ENCODE measurements at places on chromosomes 1 and 21. TPM values are rescaled to one million over a fixed set of nuclear protein-coding genes. Genes with fewer than 3 reads are reported as not detected.

LYPD8 gene
- not detected for total RNA-seq

SELENBP1 gene
- total RNA-seq, result 51.1 TPM

CRNN gene
- not detected for total RNA-seq

VWA1 gene
- 57.7 TPM for total RNA-seq

NTRK1 gene
- total RNA-seq, result 1.2 TPM

TPTE gene
- total RNA-seq, result not detected

SLC66A1 gene
- total RNA-seq, result 20.7 TPM

- H3K27me3 ChIP-seq, result peaks cover 9% of the 10 kb centered on the region
- peak overlapping the region; percentile 32 for H3K4me3 ChIP-seq
- no peak for DNase-seq
- peak overlapping the region; percentile 89 for H3K27ac ChIP-seq
- peaks cover 41% of the 10 kb centered on the region for H3K4me1 ChIP-seq
Observed at GRCh38 chr21:43195121-43196021, 26.6 kb downstream of the CRYAA start.

- H3K36me3 ChIP-seq, result no peaks in the 10 kb centered on the region
- H3K27ac ChIP-seq, result no peak overlapping the region
- no peak for DNase-seq
Observed at GRCh38 chr1:65832296-65832695, 39.6 kb downstream of the PDE4B start.

GRCh38 chr1:41740630-41741239 is 178.0 kb downstream of the HIVEP3 start:
- H3K36me3 ChIP-seq, result no peaks in the 10 kb centered on the region
- no peak for DNase-seq
- no peak overlapping the region for H3K27ac ChIP-seq
- H3K4me1 ChIP-seq, result peaks cover under 1% of the 10 kb centered on the region
- H3K4me3 ChIP-seq, result no peak overlapping the region

- H3K4me3 ChIP-seq, result no peak overlapping the region
- no peaks in the 10 kb centered on the region for H3K27me3 ChIP-seq
- no peak overlapping the region for H3K27ac ChIP-seq
Observed at GRCh38 chr1:240337781-240338180, 246.1 kb downstream of the FMN2 start.

DNA sequence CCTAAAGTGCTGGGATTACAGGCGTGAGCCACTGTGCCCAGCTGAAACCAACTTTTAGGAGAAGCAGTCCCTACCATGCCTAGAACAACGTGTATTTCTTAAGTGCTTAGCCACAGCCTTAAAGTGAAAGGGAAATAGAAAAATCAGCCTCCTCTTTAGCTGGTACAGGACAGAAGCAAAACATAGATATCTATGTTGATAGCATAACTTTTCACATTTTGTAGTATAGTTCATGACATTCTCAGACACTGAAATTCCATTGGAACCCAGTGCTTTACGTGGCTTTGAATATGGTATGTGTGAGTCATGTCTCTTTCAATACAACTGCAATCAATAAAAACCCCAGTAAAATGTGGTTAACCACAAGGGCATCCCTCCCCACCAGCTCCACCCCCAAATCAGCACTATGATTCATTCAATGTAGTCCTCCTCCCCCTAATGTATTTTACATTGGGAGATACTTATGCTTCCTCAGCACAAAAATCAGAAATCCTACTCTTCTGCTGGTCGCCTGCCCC is 32.1 kb downstream of the TGFB2 start:
- DNase-seq, result no peak
- peaks cover 80% of the 10 kb centered on the region for H3K4me1 ChIP-seq
- no peaks in the 10 kb centered on the region for H3K27me3 ChIP-seq
- no peaks in the 10 kb centered on the region for H3K36me3 ChIP-seq
- no peak overlapping the region for H3K4me3 ChIP-seq
- peak overlapping the region; percentile 90 for H3K27ac ChIP-seq

DNA sequence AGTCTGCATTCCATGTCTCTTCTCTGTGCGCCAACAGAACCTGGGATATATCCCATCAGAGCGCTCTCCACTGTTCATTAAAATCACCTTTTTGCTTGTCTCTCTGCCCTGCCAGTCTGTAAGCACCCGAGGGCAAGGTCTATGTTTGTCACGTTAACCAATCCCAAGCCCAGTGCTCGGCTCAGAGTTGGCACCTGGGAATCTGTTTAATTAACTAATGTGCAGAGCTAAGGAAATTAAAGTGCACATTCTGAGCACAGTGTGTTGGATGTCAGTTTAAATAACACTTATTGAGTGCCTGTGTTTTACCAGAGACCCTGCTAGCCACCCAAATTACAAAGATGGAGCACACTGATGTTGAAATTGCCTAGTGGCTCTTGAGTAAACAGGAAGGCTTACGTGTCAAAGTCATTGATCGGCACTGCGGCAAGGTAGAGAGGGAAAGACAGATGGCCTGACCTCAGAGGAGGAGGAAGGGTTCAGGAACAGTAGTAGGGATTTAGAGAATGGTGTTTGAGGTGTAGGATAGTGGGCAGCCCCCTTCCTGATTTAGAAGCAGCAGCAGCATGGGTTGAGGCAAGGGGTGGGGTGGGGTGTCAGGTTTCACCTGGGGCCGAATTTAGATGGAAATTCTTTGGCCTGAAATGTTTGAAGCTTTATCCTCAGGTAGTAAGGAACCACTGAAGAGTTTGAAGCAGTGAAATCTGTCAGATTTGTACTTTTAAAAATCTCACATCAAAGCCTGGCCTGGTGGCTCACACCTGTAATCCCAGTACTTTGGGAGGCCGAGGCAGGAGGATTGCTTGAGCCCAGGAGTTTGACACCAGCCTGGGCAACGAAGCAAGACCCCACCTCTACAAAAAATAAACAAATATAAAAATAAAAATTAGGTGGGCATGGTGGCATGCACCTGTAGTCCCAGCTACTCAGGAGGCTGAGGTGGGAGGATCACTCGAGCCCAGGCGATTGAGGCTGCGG is 7.7 kb downstream of the ARMH1 start:
- no peak for DNase-seq
- H3K27ac ChIP-seq, result no peak overlapping the region
- no peak overlapping the region for H3K4me3 ChIP-seq
- no peaks in the 10 kb centered on the region for H3K27me3 ChIP-seq
- peaks cover 21% of the 10 kb centered on the region for H3K36me3 ChIP-seq
- peaks cover 2% of the 10 kb centered on the region for H3K4me1 ChIP-seq

- H3K27ac ChIP-seq, result peak overlapping the region; percentile 53
- no peak for DNase-seq
- peak overlapping the region; percentile 24 for H3K4me3 ChIP-seq
- no peaks in the 10 kb centered on the region for H3K27me3 ChIP-seq
Observed at GRCh38 chr1:9717193-9718005, 65.9 kb downstream of the PIK3CD start.

DNA sequence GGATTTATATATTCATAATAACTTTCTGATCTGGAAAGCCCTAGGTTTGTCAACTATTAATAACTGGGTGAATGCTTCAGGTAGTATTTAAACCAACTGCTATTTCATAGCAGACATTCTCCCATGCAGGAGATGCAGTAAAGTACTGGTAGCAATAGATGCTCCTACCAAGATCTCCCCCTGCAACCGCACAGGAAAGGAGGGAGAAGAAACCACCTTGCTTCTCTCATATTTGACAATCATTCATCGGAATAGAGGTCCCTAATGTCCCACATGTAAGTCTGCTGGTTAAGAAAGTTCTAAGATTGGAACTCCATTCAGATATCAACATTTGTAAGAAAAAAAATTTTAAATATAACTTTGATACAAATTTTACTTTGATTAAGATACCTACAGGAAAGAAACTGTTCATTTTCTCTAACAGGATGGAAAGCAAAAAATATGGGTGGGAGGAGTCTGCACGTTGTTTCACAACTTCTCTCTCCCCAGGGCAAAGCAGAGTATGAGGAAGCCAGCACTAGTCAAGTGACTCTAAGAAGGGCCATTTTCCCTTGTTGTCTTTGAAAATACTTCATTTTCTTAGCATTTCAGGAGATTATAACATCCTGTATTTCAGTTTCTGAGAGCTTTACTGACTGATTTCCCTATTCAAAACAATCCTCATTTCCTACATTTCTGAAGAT is at the start of gene PYHIN1:
Gene PYHIN1 (plus strand): TSS at position 498 of the 683 bp plus-strand sequence. CDS start 5,359 bp downstream, outside the sequence.
- H3K36me3 ChIP-seq, result no peaks in the 10 kb centered on the region
- no peak within 1 kb of the TSS for H3K27ac ChIP-seq
- no peak for DNase-seq
- H3K4me3 ChIP-seq, result no peak within 1 kb of the TSS
- no peaks in the 10 kb centered on the region for H3K27me3 ChIP-seq

GRCh38 chr21:36477001-36477400 is 2.9 kb downstream of the CLDN14 start:
- no peak overlapping the region for H3K27ac ChIP-seq
- DNase-seq, result no peak
- peaks cover 13% of the 10 kb centered on the region for H3K27me3 ChIP-seq

DNA sequence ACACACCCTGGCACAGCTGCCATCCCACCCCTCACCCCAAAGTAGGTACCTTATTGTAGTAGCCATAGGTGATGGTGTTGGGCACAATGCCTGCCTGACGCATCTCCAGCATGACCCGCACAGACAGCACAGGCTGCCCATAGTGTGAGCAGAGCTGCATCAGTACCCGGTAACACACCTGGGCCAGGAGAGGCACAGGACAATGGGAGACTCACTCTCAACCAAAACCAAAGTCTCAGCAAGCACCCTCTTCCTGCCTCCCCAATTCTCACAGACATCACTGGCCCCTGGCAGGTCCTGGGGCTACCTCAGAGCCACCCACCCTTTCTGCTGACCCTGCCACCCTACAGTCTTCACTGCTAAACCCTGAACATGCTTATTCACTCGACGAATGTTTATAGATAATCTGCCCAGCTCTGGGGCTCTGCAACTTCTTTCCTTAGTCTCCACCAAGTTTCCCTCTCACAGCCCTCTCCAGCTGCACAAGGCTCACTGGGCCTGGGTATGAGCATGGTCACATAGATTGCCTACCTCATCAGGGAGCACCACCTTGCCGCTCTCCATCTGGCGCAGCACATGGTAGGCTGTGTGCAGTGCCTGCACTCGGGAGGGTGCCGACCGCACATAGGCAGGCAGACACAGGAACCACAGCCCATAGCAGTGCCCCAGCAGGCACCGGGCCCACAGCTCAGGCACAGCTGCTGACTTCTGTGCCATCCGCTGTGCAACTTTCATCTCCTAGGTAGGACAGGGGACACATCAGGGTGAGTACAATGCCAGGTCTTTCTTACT is 10.3 kb downstream of the DENND4B start:
- no peak for DNase-seq
- H3K4me1 ChIP-seq, result no peaks in the 10 kb centered on the region
- peaks cover 29% of the 10 kb centered on the region for H3K36me3 ChIP-seq
- H3K27ac ChIP-seq, result no peak overlapping the region

GRCh38 chr21:33391656-33392055 is 11.6 kb upstream of the IFNGR2 start:
- peaks cover 15% of the 10 kb centered on the region for H3K4me1 ChIP-seq
- H3K27me3 ChIP-seq, result no peaks in the 10 kb centered on the region
- no peak overlapping the region for H3K4me3 ChIP-seq
- DNase-seq, result no peak

- no peaks in the 10 kb centered on the region for H3K27me3 ChIP-seq
- H3K4me3 ChIP-seq, result no peak overlapping the region
- H3K4me1 ChIP-seq, result no peaks in the 10 kb centered on the region
- no peak for DNase-seq
- no peak overlapping the region for H3K27ac ChIP-seq
Observed at GRCh38 chr21:44630440-44630839, 3.5 kb downstream of the KRTAP10-9 start.

DNA sequence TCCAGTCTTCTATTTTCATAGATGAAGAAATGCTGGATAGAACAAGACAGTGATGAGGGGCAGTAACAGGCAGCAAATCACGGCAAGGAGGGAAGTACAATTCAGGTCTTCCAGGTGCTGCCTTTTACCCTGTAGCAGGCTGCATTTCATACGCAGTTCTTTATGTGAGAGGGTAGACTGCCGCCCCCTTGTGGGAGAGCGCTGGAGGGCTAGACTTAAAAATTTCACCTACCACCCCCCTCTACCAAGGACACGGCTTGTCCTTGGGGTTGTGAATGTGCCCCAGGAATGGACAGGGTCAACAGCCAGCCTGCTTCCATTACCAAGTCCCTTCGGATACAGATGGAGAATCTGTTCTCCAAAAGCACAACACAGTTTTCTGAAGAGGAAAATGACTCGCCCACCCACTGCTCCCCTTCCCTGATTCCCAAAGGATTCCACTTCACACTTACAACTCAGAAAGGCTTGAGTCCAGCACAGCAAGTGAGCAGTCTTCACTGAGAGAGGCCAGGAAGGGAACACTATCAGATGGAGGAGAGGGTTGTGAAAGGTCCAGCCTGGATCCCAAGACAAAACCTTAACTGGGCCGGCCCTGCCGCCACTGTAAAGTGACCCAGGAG is 7.4 kb downstream of the WDR77 start:
- peaks cover under 1% of the 10 kb centered on the region for H3K4me1 ChIP-seq
- no peak for DNase-seq
- no peak overlapping the region for H3K27ac ChIP-seq
- H3K4me3 ChIP-seq, result no peak overlapping the region
- no peaks in the 10 kb centered on the region for H3K27me3 ChIP-seq
- peaks cover 17% of the 10 kb centered on the region for H3K36me3 ChIP-seq

- no peak for DNase-seq
- H3K36me3 ChIP-seq, result no peaks in the 10 kb centered on the region
- no peak overlapping the region for H3K4me3 ChIP-seq
- H3K27ac ChIP-seq, result no peak overlapping the region
- H3K4me1 ChIP-seq, result peaks cover 15% of the 10 kb centered on the region
Observed at GRCh38 chr1:215417122-215417521, 150.0 kb upstream of the KCTD3 start.

DNA sequence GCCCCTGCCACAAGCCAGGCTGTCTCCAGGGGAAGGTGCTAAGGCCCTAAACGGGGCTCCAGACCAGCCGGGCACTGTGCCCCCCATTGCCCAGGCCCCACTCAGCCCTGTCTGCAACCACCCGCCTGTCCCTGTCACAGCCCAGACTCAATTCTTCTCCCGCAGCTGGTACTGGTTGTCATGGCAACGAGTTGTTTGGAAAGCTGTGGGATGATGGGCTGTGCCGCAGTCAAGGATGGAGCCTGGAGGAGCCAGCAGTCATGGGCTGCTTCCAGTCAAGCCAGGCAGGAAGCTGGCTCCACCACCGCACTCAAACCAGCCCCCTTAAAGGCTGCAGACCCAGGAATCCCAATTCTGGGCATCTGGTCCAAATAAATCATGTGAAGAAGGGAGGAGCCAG is 4.2 kb downstream of the SPOCD1 start:
- no peaks in the 10 kb centered on the region for H3K36me3 ChIP-seq
- H3K27ac ChIP-seq, result no peak overlapping the region
- peaks cover 4% of the 10 kb centered on the region for H3K4me1 ChIP-seq
- H3K4me3 ChIP-seq, result no peak overlapping the region
- no peaks in the 10 kb centered on the region for H3K27me3 ChIP-seq
- DNase-seq, result no peak

- no peak overlapping the region for H3K27ac ChIP-seq
- no peaks in the 10 kb centered on the region for H3K4me1 ChIP-seq
- peaks cover 32% of the 10 kb centered on the region for H3K36me3 ChIP-seq
Observed at GRCh38 chr1:167974698-167975097, 37.8 kb upstream of the MPC2 start.

- H3K27me3 ChIP-seq, result peaks cover 36% of the 10 kb centered on the region
- peaks cover 29% of the 10 kb centered on the region for H3K4me1 ChIP-seq
- DNase-seq, result no peak
- peak overlapping the region; percentile 76 for H3K4me3 ChIP-seq
- no peaks in the 10 kb centered on the region for H3K36me3 ChIP-seq
- no peak overlapping the region for H3K27ac ChIP-seq
Observed at GRCh38 chr1:41661428-41662060, 177.1 kb upstream of the EDN2 start.

All from mesothelial cell of epicardium (in vitro differentiated cells).